ENCODE measurements at places on chromosomes 7 and 10.

GRCh38 chr10:79490400-79491142, 21.8 kb upstream of the EIF5AL1 start:
- DNase-seq: no peak

DNA sequence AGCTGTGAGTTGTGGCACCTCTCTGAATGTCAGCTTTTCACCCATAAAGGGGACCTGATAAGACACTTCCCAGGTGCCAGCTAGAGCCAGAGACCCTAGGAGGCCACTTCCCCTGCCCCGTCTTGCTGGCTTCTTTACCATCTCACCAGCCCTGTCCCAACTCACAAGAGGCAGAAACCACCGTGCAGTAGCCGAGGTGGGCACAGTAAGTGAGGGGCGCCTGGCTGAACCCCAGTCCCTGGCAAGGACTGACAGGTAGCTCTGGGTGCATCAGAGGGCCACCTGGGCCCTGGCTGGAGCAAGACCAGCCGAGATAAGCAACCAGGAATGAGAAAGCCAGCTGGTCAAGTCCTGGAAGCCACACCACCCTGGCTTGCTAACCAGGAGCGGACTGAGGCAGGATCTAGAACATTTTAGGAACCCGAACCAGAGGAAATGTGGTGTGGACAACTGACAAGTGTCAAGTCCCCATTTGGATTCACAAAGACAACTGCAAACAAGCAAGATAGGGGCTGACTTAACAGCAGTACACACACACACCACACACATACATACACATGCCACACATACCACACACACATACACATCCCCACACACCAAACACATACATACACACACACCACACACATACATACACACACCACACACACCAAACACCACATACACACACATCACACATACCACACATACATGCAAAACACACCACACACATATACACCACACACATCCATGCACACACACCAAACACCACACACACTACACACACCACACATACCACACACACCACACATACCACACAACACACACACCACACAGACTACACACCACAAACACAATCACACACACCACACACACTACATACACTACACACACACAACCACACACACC, 20.8 kb downstream of the OGDHL start:
- no peak for DNase-seq

- DNase-seq: no peak
Measured at GRCh38 chr7:117470777-117471176, 9.0 kb upstream of the CFTR start.

GRCh38 chr7:116678780-116679179, 6.8 kb downstream of the MET start:
- no peak for DNase-seq

DNA sequence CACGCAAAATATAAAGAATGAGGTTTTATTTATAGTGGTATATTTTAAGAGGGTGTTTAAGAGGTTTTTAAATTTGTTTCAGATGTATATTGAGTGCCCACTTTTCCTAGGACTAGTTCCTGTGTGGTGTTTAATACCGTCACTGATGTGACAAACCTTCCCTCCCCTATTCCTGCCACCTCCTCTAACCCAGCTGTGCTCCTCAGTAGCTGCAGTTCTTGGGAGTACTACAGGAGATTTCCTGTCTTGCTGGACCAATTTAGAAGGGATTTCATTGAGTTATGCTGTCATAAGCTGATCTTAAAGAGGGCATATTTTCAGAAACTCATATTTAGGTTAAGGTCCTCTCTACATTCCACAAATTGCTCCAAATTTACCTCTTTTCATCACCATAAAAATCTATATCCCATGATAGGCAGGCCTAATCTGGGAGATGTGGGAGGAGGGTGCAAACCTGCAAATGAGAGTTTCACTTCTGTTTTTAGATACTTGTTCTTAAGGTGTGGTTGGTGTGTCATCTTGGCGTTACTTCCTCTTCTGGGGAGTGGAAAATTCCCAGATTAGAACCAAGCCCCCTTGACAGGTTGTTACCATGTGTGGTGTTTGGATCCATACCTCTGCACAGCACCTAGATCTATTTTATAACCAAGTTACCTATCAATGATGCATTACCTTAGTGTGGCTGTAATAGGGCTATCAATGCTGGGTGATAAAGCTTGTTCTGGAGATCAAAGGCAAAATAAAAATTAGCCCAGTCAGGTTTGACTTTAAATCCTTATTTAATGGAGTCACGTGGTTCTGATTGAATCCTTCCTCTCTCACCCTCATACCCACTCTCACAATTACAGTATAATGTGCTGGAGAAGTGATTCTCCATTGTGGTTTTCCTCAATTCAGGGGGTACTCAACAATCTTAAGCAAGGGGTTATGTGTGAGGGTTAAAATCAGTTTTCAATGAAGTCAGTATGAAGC, 141.1 kb downstream of the CDK14 start:
- DNase-seq: no peak

DNA sequence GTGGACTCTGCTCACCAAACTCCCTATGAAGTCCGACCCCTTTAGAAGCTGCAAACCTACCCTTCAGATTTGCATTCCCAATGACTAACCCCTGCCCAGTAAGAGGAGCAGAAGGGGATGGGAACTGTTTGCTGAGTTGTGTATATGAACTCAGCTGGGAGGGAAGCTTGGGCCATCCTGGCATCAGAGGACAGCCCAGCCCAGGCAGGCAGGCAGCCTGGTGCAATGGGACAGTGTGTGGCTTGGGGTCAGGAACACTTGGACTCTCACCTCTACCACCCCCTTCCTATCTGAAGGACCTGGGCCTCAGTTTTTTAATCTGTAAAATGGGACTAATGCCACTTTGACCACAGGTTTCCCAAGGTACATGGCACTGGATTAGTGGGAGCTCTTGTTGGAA, 147.4 kb upstream of the GPR26 start:
- no peak for DNase-seq

DNA sequence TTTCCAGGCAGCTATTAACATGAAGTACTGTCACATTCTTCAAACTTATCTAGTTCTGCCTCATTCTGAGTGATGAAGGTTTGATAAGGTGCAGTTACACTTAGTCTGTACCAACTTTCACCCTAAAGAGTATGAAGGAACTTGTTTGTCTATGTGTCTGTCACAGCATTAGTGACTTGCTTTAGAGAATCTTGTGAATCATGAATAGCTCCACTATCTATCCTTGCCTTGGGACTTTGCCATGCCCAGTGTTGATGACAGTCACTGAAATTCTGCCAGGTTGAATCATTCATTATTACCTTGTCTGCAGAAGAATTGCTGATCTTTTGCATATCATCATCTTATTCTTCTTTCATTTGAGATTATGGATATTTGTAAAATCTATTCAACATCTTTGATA, 50.9 kb upstream of the A1CF start:
- DNase-seq: no peak

Data from GF-D8 (cell line).